ENCODE measurements at places on chromosomes 7 and 10.

DNA sequence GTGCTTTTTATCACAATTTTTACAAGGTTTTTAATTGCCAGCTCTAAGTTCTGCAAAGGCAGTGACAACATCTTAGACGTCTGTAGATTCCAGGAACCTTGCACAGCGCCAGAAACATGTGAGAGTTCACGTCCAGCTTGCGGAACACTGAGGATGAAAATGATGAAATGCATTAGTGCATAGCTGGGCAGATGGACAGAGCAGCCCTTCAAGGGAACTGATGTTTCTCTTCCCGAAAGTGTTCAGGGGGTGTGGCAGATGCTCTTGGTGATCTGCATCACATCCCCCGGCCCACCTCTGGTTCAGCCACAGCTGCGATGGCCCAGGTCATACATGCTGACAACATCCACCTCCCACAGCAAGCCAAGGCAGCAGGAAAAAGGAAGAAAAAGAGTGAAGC is 40.9 kb downstream of the ITIH5 start:
- no peak for DNase-seq

DNA sequence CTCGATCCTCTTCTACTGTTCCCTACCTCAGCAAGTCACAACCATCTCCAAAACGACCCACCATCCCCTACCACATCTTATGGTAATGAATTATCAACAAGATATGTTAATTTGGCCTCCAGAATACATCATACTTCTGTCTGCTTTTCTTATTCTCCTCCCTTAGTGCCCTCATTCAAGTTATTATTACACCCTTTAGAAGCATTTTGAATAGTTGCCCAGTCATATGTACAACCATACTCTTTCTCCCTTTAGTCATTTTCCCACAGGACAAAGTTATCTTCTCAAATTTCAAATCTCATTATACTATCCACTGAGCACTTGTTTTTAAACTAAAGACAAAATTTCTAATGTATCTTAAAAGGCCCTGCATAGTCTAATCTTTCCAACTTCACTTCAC is 71.0 kb downstream of the GNAT3 start:
- no peak for DNase-seq

DNA sequence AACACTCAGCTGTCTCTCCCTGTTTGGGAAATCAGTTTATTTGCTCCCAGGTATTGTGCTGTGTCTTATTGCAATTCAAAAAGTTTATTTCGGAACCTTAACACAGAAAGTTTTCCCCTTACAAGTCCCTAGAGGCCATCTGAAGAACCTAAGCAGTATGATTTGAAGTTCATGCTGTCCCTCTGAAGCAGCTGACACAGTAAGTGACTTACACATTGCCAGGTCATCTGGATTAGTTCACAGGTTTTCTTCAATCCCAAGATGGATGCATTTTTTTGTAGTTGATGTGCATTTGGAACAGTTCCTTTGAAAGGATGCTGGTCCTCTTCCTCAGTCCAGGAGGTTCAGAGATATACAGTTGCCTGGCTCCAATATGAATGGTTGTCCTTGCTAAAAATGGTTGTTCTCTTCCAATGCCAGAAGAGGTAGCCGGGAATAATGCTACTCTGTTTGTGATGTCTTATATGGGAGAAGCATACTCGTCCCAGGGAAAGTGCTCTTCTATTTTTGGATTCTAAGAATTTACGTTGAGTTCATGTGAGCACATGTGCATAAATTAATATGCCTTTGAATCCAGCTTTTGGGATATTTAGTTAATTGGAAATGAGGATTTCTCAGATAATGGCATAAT is 183.5 kb upstream of the PHYHIPL start:
- no peak for DNase-seq

- no peak for DNase-seq
Observed at GRCh38 chr10:33900596-33900995, 566.1 kb upstream of the NRP1 start.

GRCh38 chr10:77554996-77555397 is 82.6 kb downstream of the KCNMA1 start:
- DNase-seq = no peak

DNA sequence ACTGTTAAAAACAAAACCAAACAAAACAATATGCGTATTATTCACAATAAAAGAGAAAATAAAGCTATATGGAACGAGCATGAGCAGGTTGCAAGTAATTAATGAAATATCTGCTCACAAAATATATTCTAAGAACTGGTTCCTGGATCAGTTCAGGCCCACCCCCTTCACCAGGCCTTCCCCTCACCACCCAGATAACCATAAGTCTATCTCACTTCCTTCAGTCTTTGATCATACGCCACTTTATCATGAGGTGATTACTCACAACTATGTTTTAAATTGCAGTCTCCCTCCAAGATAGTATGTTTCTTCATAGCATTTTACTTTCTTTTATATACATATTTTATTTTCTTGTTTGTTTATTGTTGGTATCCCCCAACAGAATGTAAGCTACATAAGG is 263.1 kb upstream of the HGF start:
- no peak for DNase-seq

DNA sequence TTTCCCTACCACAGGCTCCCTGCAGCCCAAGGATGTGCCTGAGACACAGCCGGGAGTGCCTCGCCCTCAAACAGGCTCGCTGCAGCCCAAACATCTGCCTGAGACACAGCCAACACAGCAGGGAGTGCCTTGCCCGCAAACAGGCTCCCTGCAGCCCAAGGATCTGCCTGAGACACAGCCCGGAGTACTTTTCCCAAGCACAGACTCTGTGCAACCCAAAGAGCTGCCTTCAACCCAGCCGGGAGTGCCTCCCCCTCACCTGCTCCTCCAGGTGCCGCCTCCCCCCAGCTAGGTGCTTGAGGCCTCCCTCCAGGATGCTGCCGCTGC is 42.9 kb downstream of the ANTXRL start:
- DNase-seq = no peak

DNA sequence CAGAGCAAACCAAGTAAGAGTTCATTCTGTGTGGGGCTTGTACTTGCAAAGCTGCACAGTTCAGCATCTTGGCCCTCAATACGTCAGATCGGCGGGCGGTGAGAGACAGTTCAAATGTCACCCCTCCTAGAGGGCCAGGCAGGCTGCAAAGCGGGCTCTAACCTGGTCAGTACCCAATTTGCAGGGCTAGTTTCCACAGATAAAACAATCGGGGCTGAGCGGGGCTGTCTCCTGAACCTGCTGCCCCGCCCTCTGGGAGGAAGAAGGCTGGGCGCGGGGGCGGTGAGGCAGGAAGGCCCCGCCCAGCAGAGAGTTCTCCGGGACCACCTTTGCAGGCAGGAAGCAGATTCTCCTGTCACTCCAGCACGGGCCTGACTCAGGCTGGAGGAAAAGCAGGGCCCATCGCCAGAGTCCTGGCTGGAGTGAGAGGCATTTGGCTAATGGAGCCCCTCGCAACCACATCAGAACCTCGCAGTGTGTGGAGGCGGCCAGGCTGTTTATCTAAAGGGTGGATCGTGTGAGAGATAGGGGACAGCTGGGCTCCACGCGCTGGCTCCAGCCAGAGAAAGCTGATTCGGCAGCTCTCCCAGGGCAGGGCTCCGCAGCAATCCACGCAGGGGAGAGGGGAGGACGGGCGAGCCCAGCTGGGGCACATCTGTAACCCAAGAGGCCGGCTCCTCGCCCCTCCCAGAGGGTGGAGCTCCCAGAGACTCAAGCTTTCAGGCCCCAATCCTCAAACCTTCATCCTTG is 83.1 kb downstream of the SH3PXD2A start:
- peak; percentile 51 for DNase-seq

GRCh38 chr10:44253769-44254462 is 131.0 kb downstream of the CXCL12 start:
- DNase-seq = no peak

DNA sequence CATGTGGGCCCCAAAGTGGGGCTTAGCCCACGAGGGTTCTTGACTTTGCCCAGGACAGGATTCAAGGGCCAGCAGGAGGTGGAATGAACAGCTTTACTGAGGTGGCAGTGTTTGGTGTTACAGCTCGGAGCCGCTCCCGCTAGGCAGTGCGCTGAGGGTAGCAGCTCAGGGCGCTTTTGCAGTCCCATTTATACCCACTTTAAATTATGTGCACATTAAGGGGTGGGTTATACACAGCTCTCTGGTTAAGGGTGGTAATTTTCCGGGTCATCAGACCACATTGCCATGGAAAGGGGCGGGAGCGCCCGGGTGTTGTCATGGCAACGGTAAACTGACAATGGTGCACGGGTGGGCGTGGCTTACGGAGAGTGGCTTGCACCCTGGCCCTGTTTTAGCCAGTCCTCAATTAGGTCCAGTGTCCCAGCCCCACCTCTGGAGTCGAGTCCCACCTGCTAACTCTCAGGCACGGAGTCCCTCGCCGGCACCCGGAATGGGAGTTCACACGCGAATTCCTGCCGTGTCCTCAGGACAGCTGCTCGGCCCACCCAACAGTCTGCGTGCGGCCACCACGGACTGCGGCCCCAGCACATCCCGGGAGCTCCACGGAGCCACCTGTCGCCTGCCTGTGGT is 58.2 kb upstream of the PDGFA start:
- DNase-seq = no peak

DNA sequence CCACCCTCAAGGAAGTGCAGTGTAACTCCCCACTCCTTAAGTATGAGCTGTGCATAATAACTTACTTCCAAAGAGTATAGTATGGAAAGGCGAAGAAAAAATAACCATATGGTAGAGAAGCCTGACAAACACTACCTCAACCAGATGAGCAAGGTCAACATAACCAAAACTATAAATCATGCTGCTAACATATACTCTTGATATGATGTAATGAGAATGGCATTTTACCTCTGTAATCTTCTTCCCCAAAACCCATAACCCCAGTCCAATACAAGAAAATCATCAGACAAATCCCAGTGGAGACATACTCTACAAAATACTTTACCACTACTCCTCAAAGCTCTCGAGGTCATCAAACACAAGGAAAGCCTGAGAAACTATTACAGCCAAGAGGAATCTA is 15.8 kb downstream of the OSBPL3 start:
- DNase-seq = no peak

- no peak for DNase-seq
Observed at GRCh38 chr7:86949052-86949778, 110.2 kb downstream of the ELAPOR2 start.

GRCh38 chr7:155380976-155381851 is 76.7 kb upstream of the EN2 start:
- no peak for DNase-seq

DNA sequence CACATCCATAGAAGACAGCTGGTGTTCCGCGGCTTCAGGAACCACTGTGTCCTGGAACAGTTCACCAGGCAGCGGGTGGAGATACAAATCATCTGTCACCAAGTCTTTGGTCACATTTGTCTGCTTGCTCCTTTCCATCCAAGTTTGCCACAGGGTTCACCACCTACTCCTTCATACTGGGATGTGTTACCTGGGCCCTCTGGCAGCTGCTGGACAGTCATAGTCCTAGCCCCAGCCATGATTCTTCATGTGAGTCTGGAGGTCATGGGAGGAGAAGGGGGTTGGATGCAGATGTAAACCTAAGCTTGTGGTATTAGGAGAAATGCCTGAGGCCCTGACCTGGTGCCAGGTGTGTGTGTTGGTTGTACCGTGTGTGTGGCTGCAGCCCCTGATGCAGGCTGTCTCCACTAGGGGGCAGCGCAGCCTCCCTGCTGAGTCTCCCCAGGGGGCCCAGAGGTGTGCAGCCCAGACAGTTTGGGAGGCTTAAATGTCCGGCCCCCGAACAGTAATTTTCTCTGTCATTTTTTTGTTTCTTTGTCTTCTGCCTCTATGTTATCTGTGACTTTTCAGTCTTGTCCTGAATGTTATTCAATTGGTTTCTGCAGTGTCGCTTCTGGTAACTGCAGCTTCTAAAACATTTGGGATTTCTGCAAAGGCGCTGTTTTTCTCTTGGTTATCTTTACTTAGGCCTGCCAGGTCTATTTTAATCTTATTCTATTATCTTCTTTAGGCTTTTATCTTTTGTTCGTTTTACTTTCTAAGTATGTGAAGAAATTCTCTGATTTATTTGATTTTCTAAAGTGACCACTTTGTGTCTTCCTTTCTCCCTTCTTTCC is 14.8 kb downstream of the NPS start:
- peak; percentile 25 for DNase-seq

- no peak for DNase-seq
Observed at GRCh38 chr7:30213637-30214036, 70.8 kb upstream of the ZNRF2 start.

- no peak for DNase-seq
Observed at GRCh38 chr10:110171032-110171431, 36.4 kb upstream of the MXI1 start.

DNA sequence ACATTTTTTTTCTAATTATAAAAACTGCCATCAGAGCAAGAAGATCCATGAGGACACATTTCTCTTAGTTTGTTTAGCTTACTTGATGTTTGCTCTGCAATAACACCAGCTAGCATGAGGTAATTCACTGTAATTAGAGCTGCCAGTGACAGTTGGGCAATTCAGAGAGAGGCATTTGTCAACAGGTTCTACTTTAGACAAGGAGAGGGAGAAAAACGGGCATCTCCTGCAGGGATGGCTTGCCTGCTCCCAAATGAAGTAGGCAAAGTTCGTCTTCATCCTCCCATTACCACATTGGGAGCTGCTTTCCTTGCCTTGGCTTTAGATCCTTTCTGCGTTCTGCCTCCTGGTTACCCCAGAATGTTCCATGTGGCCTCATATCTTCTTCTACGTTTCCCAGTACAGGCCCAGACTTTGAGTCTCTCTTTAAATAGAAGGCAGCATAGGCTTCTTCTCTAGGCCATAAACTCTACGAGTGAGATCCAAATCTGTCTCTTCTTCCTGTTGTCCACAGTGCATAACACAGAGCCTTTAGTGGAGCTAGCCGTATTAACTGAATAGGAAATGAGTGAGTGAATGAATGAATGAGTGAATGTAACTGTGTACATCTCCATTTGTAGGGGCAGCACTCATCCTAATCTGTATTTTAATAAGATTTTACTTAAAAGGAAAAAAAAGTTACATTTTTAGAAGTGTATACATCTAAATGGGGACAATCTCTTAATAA is 21.2 kb downstream of the ASB15 start:
- no peak for DNase-seq

DNA sequence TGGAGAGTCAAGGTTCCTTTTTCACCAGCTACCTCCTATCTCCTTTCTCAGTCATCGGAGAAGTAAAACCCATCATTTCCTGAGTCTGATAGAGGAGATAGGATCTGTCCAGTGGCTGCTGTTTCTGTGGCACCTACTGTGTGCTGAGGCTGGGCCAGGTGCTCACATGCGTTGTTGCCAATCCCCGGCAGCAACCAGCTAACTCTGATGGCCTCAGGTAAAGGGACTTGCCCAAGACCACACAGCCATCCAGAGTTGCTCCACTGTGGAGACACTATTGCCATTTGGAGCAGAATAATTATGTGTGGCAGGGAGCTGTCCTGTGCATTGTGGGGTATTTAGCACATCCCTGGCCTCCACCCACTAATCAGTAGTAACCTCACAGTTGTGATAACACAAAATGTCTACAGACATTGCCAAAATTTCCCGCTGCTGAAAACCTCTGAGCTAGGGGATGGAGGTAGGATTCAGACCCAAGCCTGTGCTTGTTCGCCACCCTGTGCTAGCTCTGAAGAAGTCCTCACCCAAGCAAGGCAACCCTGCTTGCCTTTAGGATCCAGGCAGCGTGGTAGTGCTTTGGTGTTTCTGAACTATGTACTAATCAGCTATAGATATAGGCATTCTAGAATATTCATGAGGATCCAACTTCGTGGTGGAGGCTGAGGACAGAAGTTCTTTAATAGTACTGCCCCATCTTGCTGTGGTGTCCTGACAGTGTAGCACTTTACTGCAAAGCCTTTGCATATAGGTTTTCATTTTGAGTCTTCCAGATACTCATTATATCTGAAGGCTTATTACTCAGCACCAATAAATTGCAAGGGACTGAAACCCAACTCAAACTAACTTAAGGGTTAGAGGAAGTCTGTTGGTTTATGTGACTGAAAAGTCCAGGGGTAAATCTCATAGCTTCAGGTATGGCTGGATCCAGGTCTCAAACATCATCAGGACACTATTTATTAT is 164.6 kb downstream of the GRK5 start:
- DNase-seq = no peak

Measured in GM12891 (cell line).